ENCODE measurements at places on chromosomes 2 and 18.
A peak's percentile ranks its signal among the peaks of the same experiment; 100 is the strongest.

- DNase-seq = no peak
Observed at GRCh38 chr2:85534881-85535280, 4.1 kb upstream of the MAT2A start.

GRCh38 chr2:18009891-18010290 is 131.4 kb downstream of the KCNS3 start:
- no peak for DNase-seq

- no peak for DNase-seq
Observed at GRCh38 chr2:55672630-55673029, 21.0 kb downstream of the PNPT1 start.

DNA sequence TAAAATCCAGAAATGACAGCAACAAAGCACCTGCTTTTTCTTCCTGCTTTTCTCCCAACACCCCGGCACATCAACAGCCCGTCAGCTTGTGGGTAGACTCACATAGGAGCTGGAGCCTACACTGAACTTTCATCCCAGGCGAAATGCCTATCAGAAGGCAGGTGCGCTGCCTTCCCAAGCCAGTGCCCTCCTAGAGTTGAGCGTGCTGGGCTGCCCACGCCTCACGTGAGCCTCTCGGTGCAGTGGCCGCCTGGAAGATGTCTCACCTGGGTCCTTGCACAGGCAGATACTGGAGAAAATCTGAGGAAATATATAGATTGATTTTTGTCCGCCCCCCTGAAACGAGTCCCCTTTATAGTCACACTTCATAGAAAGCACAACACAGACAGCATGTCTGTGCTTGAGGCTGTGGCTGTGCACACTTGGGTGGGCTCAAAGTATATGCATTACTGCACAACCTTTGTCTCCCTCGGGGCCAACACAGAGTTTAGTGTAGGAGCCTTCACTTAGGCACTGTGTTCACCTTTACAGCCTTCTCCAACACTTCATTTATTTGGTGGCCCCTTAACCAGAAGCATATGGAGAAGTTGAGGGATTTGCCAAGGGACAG is 112.5 kb downstream of the SMAD7 start:
- DNase-seq = no peak

GRCh38 chr2:17621781-17622180 is 81.3 kb downstream of the VSNL1 start:
- DNase-seq = no peak

- peak; percentile 45 for DNase-seq
Observed at GRCh38 chr2:109207176-109207575, 78.2 kb downstream of the SH3RF3 start.

- no peak for DNase-seq
Observed at GRCh38 chr18:2920027-2920426, 73.2 kb downstream of the EMILIN2 start.

GRCh38 chr2:192190474-192190873 is 4.3 kb downstream of the TMEFF2 start:
- peak; percentile 21 for DNase-seq

DNA sequence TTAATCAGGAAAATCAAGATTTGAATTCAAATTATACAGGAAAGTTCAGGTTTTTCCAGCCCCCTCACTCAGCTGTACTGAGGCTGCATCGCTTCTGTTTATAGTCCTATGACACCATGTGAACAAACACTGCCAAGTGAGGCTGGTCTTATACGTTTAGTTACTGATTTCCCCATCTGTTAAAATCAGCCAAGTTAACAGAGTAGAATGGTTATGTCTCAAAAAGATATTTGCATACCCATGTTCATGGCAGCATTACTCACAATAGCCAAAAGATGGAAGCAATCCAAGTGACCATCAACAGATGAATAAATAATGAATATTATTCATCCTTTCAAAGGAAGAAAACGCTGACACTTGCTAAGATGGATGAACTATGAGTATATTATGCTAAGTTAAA is 43.8 kb downstream of the REEP1 start:
- DNase-seq = no peak

- no peak for DNase-seq
Observed at GRCh38 chr2:175432021-175432420, 250.5 kb upstream of the ATP5MC3 start.

GRCh38 chr2:212970132-212970531 is 181.3 kb downstream of the IKZF2 start:
- no peak for DNase-seq

DNA sequence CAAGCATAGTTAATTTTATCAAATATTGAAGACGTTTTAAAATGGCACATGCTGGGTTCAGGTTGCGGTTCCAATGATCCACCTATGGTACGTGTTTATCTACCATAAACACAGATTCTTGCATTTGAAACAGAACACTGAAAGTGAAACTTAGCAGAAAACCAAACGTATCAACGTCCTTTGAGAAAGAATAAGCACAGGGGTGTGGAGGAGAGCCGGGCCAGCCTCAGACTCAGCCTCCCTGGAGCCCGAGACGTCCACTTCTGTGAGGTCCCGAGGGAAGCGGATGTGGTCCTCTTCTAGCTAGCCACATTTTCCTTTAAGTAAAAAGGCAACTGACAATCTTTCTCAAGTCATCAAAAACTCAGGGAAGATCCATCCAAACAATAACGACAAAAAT is 195.9 kb downstream of the RTP5 start:
- DNase-seq = no peak

- DNase-seq = no peak
Observed at GRCh38 chr2:134167015-134167414, 86.9 kb upstream of the MGAT5 start.

DNA sequence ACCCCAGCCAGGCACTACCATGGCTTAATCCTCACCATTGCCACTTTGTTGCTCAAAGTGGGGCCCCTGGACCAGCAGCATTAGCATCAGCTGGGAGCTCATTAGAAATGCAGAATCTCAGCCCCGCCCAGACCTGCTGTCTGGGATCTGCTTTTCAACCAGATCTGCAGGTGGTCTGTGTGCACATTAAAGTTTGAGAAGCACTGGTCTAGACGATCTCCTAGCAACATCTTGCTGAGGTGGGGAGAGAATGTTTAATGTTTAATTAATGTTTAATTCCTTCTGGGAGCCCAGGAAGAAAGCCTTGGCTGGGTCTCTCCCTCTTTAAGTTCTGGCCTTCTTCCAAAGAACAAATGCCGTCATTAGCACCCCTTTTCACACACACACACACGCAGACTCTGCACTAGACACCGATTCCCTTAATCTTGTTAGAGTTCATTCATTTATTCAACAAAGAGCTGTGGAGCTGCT is 53.7 kb downstream of the EDAR start:
- no peak for DNase-seq

DNA sequence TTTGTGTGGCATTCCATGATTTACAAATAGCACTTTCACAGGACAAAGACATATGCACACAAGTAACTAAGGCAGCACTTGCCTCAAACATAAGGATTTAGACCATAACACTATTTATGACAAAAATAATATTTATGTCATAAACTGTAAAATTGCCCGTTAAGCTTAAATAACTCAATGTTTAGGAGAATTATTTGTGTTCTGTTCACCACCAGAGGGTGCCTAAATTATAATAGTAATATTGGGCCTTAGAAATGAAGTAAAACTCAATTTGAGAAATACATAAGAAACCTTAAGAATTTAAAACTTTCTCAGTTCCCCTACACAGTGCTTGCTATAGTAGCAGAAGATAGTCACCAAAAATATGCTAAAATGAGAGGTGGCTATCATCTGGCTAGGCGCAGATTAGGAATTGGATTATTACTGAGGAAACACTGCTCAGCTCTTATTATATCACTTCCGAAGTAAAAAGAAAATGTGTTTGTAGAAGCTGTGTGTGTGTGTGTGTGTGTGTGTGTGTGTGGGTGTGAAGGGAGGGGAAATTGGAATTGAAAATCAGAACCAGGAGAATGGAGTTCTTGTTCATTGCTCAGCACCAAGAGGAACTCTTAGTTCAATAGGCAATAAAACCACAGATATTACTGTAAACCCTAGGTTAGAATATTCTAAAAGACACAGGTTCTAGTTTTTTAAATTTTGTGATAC is 4.9 kb upstream of the CHN1 start:
- no peak for DNase-seq

- no peak for DNase-seq
Observed at GRCh38 chr2:12314127-12314760, 402.5 kb upstream of the TRIB2 start.

GRCh38 chr18:6370886-6371635 is 43.6 kb downstream of the L3MBTL4 start:
- DNase-seq = peak; percentile 93

DNA sequence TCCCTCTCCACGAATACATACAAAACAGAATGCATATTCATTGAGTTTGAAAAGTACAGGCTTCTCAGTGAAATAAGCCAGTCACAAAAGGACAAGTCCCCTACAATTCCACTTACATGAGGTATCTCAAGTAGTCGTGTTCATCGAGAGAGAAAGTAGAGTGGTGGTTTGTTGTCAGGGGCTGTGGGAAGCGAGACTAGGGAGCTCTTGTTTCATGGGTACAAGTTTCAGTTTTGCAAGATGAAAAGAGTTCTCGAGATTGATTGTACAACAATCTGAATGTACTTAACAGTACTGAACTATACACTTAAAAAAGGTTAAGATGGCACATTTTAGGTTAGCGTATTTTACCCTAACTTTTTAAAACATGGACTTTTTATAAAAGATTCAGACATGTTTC is 71.5 kb upstream of the TTC39C start:
- no peak for DNase-seq

DNA sequence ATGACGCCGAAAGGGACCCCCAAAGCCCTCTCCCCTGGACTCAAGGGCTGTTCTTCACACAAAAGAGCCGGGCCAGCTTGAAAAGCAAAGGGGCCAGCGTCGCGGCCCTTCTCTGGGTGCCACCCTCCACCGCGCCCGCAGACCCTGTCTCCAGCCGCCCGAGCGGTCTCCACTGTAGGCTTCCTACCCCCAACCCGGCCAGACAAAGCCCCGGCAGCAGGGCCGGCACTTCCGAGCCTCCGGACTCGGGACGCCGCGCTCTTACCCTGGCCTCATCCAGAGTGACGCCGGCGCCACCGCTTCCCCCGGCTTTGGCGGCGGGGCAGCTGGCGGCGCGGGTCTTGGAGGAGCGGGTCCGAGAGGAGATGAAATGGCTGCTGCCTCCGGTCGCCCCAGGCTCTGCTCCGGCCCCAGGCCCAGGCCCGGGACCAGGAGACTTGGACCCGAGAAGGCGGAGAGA is 603 bp downstream of the ATAD2B start:
- peak; percentile 51 for DNase-seq

- no peak for DNase-seq
Observed at GRCh38 chr2:99875627-99876201, 266.7 kb downstream of the AFF3 start.

DNA sequence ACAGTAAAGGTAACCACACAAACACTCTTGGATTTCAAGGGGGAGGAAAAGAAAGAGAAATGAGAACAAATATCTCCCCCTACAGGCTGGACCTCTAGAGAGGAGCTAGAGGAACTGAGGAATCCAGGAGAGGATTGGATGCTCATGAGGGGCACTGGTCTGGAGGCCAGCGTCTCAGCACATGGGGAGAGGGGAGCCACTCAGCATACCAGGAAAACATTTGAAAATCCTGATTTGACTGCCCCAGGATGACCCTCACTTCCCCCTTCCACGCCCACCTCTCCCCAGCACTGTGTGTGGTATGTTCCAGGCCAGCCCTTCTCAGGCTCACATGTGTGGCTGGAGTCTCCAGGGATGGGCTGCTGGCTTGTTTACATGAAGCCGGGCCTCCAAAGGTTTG is 396.8 kb upstream of the ID2 start:
- no peak for DNase-seq

- DNase-seq = no peak
Observed at GRCh38 chr2:132415256-132415914, 1.2 kb upstream of the GPR39 start.

DNA sequence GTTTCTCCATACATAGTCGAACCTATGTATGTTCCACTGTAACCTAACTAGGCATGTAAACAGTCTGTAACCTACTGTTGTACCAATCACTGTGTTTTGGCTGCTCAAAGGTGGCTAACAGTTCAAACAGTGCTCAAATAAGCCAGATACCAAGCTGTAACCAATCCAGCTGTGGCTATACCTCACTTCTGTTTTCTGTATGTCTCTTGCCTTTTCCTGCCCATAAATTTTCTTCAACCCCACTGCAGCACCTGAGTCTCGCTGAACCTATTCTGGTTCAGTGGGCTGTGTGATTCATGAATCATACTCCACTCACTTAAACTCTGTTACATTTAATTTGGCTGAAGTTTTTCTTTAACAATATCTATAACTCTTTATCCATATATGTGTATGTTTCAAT is 340.7 kb downstream of the LPIN1 start:
- DNase-seq = no peak

DNA sequence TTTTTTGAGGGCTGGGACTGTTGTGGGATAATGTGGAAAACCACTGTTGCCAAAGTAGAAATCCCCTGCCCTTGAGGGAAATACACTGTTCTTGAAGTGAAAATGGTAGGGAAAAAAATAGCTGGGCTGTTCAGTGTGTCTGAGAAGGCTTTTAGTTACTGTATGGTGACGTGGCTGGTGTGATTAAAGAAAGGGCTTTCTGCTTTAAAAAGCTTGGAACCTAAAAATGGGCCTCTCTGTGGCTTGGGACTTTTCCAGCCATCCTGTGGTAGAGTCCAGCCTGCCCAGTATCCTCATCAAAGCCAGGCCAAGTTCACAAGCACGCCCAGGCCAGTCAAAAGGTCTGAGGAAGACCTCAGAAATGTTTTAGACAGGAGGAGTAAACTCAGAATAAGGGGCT is 6.8 kb downstream of the MGAT5 start:
- DNase-seq = no peak

DNA sequence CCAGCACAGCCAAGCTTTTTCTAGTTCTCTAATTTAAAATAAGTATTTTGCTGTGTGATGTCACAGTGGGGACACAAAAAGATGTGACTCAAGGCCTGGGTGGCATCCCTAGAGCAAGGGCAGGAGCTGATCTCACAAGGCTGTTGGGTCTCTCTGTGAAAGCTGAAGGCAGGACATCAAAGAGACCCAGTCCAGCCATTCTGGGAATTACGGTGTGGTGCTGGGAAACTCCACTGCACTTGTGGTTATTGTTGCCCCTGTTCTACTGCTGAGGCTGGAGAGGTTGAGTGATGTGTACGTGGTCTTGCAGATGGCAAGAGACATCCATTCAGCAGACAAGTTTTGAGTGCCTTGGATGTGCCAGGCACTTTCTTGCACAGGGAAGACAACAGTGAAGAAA is 352.9 kb downstream of the CYRIA start:
- DNase-seq = no peak

GRCh38 chr2:45799679-45800381 is 148.4 kb downstream of the PRKCE start:
- no peak for DNase-seq

- DNase-seq = no peak
Observed at GRCh38 chr2:69033461-69034095, 20.6 kb downstream of the ANTXR1 start.

Data from RPMI8226 (cell line).